CD4-positive, alpha-beta T cell treated with Interleukin-17A for 4 hours (primary cell): ENCODE measurements at places on chromosomes 1 and 21.
A peak's percentile ranks its signal among the peaks of the same experiment; 100 is the strongest.

- no peak for DNase-seq
Measured at GRCh38 chr21:27293239-27293638, 326.4 kb upstream of the ADAMTS5 start.

DNA sequence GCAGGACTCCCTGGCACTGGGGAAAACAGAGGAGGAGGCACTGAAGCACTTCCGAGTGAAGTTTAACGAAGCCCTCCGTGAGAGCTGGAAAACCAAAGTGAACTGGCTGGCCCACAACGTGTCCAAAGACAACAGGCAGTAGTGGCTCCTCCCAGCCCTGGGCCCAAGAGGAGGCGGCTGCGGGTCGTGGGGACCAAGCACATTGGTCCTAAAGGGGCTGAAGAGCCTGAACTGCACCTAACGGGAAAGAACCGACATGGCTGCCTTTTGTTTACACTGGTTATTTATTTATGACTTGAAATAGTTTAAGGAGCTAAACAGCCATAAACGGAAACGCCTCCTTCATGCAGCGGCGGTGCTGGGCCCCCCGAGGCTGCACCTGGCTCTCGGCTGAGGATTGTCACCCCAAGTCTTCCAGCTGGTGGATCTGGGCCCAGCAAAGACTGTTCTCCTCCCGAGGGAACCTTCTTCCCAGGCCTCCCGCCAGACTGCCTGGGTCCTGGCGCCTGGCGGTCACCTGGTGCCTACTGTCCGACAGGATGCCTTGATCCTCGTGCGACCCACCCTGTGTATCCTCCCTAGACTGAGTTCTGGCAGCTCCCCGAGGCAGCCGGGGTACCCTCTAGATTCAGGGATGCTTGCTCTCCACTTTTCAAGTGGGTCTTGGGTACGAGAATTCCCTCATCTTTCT, 75.5 kb downstream of the PIK3CD start:
- DNase-seq = no peak

DNA sequence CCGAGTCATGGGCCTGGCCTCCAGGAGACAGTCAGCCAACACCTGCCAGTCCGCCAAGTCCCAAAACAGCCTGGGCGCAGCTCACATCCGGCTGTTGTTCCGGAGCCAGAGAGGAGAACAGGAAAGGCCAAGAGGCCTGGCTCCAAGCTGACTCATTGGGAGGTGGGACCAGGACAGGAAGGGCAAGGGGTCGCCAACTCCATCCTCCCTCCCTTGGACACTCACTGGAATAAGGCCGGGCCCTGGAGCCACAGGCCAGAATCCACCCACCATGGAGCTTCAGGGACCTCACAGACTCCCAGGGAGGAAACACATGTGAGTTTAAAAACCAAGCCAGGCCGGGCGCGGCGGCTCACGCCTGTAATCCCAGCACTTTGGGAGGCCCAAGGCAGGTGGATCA, 25.1 kb upstream of the CLIC4 start:
- DNase-seq = no peak

DNA sequence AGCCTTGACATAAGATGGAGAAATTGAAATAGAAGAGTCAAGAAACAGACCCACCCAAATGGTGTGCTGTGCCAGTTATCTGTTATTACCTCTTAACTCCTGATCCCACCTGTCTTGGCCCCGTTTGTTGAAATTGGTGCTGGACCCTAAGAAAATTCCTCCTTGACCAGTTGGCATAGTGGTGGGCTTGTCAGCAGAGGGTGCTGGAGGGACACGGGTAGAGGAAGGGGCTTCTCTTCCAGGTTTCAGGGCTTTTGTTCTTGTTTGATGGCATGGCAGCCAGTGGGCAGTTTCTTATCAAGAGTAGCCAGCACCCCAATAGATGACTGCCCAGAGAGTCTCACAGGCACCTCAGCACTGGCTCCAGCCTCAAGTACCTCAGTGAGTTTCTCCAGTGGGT, 51.6 kb downstream of the PCBP3 start:
- DNase-seq = no peak

DNA sequence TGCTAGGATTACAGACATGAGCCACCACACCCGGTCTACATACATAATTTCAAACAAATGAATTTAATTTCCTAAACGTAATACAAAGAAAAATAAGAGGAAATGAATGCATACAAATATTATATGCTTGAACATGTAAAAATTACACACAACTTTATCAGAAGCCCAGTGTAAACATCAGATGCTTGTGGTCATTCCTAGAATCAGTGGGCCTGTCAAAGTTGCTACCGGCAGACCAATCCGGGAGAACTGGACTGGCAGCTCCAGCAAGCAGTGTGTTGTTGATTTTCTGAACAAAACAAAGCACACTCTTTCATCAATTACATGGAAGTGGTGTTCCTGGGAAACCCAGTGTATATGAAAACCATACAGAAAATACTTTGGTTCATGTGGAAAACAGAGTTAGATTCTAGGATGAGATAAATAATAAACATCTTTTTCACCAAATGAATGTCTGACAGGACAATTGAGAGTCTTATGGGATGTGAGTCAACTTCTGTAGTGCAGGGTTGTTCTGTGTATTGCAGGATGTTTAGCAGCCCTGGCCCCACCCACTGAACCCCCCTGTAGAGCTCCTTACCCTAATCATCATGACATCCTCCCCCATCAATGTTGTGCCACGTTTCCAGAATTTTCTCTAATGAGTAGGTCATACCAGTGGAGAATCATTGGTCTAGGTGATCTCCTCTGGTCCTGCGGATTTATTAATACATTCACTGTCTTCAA, 33.8 kb downstream of the MFSD2A start:
- no peak for DNase-seq

GRCh38 chr1:110173466-110174105, 23.3 kb downstream of the SLC6A17 start:
- DNase-seq = no peak

DNA sequence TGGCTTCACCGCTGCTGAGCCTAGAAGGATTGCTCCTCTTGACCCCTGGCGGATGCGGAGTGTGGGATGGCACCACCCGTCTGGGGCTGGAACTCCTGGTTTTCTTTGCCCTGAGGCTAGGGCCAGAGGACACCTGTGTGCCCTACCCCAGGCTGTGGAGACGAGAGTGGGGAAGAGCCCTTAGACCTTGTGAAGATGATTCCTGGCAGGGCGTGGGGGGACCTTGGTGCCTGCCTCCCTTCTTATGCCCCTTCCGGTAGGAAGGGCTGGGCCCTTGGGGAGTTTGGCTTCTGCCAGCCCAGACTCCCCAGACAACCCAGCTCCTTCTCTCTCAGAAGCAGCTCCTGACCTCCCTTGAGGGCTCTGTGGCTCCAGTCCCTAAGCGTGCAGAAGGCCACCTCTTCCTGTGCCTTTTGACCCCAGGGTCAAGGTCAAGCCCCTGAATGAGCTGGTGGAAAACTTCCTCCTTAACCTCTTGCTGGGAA, 891 bp downstream of the RPS6KA1 start:
- DNase-seq = no peak

DNA sequence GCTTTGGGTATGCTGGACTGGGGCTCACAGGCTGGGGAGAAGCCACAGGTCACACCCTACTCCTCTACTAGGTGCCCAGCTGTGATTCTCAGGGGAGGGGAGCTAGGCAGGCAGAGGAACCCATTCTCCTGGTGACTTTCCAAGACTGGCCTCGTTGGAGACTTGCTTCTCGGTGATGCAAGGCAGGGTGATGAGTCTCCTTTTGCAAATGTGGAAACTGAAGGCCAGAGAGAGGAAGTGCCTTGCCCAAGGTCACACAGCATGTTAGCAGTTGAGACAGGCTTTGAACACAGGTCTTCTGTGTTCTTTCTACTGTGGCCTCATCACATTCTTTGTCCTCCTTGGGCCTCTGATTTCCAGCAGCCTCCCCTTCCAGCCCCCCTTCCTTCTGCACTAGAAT, 20.5 kb upstream of the C1QA start:
- no peak for DNase-seq

DNA sequence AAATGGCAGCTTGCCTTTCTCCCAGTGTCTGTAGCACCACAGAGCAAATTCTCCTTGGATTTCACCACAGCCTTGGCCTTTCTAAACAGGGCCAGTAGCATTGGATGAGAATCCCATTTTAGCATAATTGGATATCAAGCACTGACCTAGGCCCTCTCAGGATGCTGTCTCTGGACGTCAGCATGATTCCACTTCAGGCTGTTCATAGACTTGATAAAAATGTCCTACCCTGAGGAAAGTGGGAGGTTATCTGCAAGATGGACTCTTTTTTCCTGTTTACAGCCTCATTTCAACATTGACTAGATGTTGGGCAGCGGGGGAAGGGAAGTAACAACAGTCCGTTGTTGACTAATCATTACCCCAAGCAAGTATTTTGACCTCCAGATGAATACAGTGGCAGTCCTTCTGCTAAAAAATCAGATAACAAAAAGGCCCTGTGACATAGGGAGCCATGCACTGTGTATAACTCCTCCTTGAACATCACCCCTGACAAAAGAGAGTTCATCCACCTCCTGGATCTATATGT, 5.2 kb downstream of the NPL start:
- DNase-seq = no peak

GRCh38 chr21:46033410-46034400, 52.1 kb downstream of the COL6A1 start:
- DNase-seq = no peak

GRCh38 chr1:19353596-19353995, 41.5 kb downstream of the SLC66A1 start:
- no peak for DNase-seq

DNA sequence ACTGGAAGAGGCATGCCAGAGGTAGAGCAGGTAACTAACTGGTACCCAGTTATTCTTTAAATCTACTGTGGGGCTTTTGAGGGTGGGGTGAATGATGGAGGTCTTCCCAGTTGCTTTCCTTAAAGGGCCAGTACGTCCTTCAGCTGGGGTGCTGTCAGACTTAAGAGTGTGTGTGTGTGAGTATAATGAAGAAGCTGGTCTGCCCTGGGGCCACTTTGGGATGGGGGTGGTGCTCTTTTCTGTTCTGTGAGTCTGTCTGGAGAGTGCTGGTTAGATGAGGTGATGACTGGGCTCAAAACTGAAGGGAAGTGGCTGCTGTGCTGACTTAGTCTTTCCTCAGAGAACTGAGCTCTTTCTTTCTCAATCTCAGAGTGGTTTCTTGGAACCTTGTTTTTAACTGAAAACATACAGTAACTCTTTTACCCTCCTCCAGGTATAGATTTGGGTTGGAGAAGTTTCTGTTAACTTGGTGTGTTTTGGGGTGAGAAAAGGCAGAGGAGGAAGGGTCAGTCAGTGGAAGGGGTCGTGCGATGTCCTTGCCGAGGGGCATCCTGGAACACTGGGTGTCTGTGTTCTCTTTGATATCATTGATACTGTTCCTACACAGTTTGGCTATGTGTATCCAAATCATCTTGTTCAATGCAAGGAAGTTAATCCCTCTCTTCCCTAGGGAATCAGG, 746 bp downstream of the MACF1 start:
- DNase-seq = peak; percentile 79

DNA sequence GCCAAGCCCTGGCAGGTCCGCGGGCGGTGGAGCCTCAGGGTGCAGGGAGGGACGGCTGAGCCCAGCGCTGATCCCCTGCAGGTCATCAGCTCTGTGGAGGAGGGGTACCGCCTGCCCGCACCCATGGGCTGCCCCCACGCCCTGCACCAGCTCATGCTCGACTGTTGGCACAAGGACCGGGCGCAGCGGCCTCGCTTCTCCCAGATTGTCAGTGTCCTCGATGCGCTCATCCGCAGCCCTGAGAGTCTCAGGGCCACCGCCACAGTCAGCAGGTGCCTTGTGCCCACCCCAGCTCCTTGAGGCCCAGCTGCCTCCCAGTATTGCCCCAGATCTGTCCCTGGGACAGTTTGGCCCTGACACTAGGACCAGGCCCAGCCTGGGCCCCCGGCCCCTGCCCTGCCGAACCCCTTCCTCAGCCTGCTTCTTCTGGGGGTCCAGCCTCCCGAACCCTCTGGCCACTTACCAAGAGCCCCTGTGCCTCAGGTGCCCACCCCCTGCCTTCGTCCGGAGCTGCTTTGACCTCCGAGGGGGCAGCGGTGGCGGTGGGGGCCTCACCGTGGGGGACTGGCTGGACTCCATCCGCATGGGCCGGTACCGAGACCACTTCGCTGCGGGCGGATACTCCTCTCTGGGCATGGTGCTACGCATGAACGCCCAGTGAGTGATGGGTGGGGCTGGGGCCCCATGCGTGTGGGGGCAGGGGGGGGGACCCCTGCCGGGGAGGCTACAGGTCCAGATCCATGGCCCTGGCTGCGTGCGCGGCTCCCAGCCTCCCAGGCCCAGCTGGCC, 35.4 kb upstream of the C1QA start:
- DNase-seq = no peak

GRCh38 chr1:169487561-169487960, 1.8 kb upstream of the SLC19A2 start:
- DNase-seq = no peak

DNA sequence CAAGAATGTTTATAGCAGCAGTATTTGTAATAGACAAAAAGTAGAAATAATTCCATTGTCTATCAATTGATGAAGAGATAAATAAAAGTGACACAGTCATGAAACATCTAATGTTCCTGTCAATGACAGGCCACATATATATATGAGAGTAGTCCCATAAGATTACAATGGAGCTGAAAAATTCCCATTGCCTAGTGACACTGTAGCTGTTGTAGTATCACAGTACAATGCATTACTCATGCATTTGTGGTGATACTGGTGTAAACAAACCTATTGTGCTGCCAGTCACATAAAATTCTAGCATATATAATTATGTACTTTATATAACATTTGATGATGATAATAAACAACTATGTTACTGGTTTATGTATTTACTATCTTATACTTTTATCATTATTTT, 141.9 kb upstream of the LYPLAL1 start:
- no peak for DNase-seq

DNA sequence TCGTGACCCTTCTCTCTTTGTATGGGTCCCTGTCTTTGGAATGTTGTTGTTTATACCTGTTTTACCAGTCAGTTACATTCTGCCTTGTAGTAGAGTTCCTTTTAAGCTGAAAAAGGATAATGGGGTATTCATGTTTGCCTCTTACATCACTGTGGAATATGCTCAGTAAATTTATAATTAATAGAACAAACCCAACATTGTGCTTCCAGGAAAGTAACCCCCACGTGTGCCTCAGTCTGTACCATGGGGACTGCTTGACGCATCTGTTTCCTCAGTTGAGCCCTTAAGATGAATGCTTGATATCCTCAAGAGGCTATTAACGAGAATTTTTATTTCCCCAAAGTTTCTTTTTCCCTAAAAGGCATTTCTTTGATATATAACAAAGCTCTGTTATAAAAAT, 73.4 kb downstream of the ST6GALNAC3 start:
- no peak for DNase-seq

DNA sequence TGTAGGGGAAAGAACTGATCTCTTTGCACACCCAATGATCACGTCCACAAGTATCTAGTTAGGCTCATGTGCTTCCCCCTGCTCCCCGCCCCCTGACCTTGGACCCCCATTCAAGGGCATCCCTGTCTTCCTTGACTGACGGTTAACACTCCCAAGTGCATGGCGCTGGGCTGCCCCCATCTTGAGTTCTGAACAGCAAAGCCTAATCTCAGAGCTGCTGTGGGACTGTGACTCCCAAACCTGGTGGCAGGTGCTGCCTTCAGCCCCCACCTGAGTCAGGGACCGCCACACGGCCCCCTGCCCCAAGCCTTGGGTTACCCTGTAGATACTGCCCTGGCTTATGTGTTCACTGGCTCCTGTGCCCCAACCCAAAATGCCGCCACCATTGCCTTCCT, 925 bp downstream of the TNNI1 start:
- no peak for DNase-seq
